ENCODE measurements at places on chromosomes 13 and 19. TPM values are rescaled to one million over a fixed set of nuclear protein-coding genes. Genes with fewer than 3 reads are reported as not detected.

The PRX gene
- 2.4 TPM for total RNA-seq

The ZDHHC20 gene
- 64.7 TPM for total RNA-seq

The ELSPBP1 gene
- total RNA-seq: not detected

The ZNF154 gene
- 4.2 TPM for total RNA-seq

The USP12 gene
- 30.9 TPM for total RNA-seq

The GPR183 gene
- 0.58 TPM for total RNA-seq

The ZNF497 gene
- total RNA-seq: 0.58 TPM

The CEACAM8 gene
- total RNA-seq: not detected

The KCNRG gene
- total RNA-seq: 0.19 TPM

The FGF22 gene
- 0.35 TPM for total RNA-seq

The GMIP gene
- 22.5 TPM for total RNA-seq

The BCKDHA gene
- 27.0 TPM for total RNA-seq

The FLT3 gene
- not detected for total RNA-seq

The PSG6 gene
- not detected for total RNA-seq

The GFY gene
- total RNA-seq: not detected

The SYNGR4 gene
- not detected for total RNA-seq

The FAM216B gene
- total RNA-seq: not detected

The EBI3 gene
- total RNA-seq: 9.0 TPM

The CD22 gene
- 0.29 TPM for total RNA-seq

The CEACAM6 gene
- not detected for total RNA-seq

The S1PR4 gene
- total RNA-seq: not detected

The ZSWIM4 gene
- total RNA-seq: 44.7 TPM

The GSX1 gene
- not detected for total RNA-seq

The DACH1 gene
- 23.6 TPM for total RNA-seq

The LMTK3 gene
- not detected for total RNA-seq

The DIAPH3 gene
- total RNA-seq: 14.7 TPM

The ZNF442 gene
- 0.48 TPM for total RNA-seq

The MAP3K10 gene
- 21.7 TPM for total RNA-seq

The CYP4F12 gene
- not detected for total RNA-seq

The CEACAM5 gene
- not detected for total RNA-seq

The KL gene
- 0.41 TPM for total RNA-seq

The CASP14 gene
- total RNA-seq: not detected

The IL4I1 gene
- total RNA-seq: 20.6 TPM

The ETHE1 gene
- total RNA-seq: 44.6 TPM

The FLT1 gene
- 156 TPM for total RNA-seq

The ZNF296 gene
- total RNA-seq: 0.78 TPM

The SNAPC2 gene
- 32.6 TPM for total RNA-seq

The GGN gene
- total RNA-seq: 1.5 TPM
